Renal cortex interstitium (tissue), 15 donors: ENCODE measurements at places on chromosomes 5 and 9. TPM values are rescaled to one million over a fixed set of nuclear protein-coding genes. Genes with fewer than 3 reads are reported as not detected.

Gene PCDHB12
- polyA plus RNA-seq = 5.0 TPM

Gene JAKMIP2
- 5.8 TPM for polyA plus RNA-seq

Gene AGXT2
- polyA plus RNA-seq = 74.1 TPM

Gene GFI1B
- polyA plus RNA-seq = 0.62 TPM

Gene AUH
- polyA plus RNA-seq = 31.6 TPM

Gene SPATA9
- 1.7 TPM for polyA plus RNA-seq

Gene THG1L
- polyA plus RNA-seq = 29.6 TPM

Gene ASTN2
- 17.5 TPM for polyA plus RNA-seq

Gene HTR4
- polyA plus RNA-seq = 0.11 TPM

Gene FABP6
- polyA plus RNA-seq = not detected

Gene AQP7
- polyA plus RNA-seq = 23.6 TPM

Gene TMEM171
- polyA plus RNA-seq = 9.1 TPM

Gene NTRK2
- polyA plus RNA-seq = 114 TPM

Gene CDC20B
- 0.77 TPM for polyA plus RNA-seq

Gene IL13
- polyA plus RNA-seq = not detected

Gene SPATA31D4
- not detected for polyA plus RNA-seq

Gene FGF18
- polyA plus RNA-seq = 0.34 TPM

Gene SGCD
- 5.0 TPM for polyA plus RNA-seq

Gene CDKN2A
- polyA plus RNA-seq = 0.19 TPM
